ENCODE measurements at places on chromosomes 3 and 15.

GRCh38 chr3:156918746-156919145 is 92.6 kb downstream of the LEKR1 start:
- no peak for DNase-seq

DNA sequence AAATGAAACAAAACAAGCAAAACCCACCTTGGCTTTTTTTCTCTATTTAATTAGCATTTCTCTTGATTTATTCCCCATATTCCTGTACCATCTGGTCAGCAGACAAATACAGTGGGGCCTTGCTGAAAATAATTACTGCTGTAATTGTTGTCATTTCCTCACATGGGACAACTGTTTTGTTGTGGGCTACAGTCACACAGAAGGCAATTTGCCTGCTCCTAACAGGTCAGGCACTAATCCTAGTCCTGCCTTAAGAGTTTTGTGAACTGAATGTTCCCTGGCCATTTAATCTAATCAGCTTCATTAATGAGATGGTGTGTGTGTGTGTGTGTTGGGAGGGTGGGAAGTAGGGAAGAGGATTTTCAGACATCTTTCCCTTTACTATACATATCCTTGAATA is 11.6 kb downstream of the TRPC1 start:
- no peak for DNase-seq

GRCh38 chr3:57132674-57133073 is 32.5 kb downstream of the IL17RD start:
- no peak for DNase-seq

DNA sequence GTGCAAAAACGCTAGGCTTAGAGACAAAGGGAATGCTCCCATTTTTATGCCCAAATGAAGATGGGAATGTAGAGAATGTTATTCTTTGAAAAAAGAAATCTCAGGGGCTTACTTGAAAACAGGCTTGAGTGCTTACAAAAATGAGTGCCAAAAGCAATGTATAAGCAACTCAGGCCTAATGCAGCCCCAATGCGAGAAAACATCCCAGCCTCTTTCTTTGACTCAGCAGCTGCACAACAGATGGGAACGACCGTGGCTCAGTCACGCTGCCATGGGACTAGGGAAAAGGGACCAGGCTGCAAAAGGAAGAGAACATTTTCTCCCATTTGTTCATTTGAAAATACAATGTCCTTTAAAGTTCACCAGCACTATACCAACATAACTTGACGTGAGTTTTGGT is 246.4 kb upstream of the LRIG1 start:
- no peak for DNase-seq

Data from 8988T (cell line).